ENCODE measurements at places on chromosomes 5 and 9.

DNA sequence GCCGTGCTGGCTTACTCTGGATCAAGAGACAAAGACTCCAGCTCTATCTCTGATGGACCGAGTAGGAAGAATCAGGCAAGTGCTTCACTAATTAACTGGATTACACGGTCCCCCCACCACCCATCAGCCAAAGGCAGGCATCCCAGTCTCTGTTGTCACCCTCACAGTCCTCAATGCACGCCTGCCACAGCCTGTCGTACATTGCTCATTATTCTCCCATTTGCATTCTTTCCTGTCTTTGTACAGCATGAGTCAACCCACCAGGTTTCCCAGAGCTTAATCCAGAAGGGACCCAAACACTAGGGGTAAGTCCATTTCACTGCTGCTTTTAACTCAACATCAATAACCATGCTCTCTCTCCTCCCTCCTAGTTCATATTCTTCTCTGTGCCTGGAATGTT lies 44.4 kb downstream of the PCA3 start:
- H3K36me3 ChIP-seq: no peaks in the 10 kb centered on the region
- H3K4me3 ChIP-seq: no peak overlapping the region
- H3K4me1 ChIP-seq: peaks cover 4% of the 10 kb centered on the region
- no peak for DNase-seq

- H3K4me1 ChIP-seq: peaks cover 15% of the 10 kb centered on the region
- no peak overlapping the region for H3K4me3 ChIP-seq
- H3K27me3 ChIP-seq: no peaks in the 10 kb centered on the region
- no peaks in the 10 kb centered on the region for H3K36me3 ChIP-seq
Observed at GRCh38 chr9:127078988-127079387, 43.4 kb downstream of the ANGPTL2 start.

GRCh38 chr5:115616472-115616871 lies 9.4 kb downstream of the TMED7 start:
- peaks cover 9% of the 10 kb centered on the region for H3K36me3 ChIP-seq
- H3K4me3 ChIP-seq: no peak overlapping the region
- H3K27ac ChIP-seq: no peak overlapping the region

- H3K4me3 ChIP-seq: no peak overlapping the region
- H3K4me1 ChIP-seq: peaks cover 4% of the 10 kb centered on the region
- H3K27ac ChIP-seq: no peak overlapping the region
- H3K27me3 ChIP-seq: no peaks in the 10 kb centered on the region
- no peaks in the 10 kb centered on the region for H3K36me3 ChIP-seq
Observed at GRCh38 chr9:83474631-83475030, 63.6 kb downstream of the FRMD3 start.

DNA sequence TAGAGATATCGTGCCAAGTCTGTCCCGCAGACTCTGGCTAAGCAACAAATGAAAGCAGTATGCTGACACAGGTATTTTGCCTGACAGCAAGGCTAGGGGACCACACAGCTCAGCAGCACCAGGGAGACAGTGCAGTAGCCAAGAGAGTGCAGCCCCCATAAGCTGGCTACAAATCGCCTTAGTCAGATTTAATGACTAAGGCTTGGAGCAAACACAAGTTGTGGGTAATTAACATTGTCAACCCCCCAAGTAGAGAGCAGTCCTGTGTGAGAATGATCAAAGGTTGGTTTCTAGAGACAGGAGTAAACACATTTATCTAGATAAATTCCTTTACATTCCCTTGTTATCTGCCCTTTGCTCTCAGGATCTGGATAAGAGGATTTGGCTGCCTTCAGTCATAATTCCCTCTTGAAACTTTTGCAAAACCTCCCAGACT lies 1434.5 kb upstream of the CDH6 start:
- H3K27ac ChIP-seq: no peak overlapping the region
- H3K4me3 ChIP-seq: no peak overlapping the region
- H3K36me3 ChIP-seq: no peaks in the 10 kb centered on the region

DNA sequence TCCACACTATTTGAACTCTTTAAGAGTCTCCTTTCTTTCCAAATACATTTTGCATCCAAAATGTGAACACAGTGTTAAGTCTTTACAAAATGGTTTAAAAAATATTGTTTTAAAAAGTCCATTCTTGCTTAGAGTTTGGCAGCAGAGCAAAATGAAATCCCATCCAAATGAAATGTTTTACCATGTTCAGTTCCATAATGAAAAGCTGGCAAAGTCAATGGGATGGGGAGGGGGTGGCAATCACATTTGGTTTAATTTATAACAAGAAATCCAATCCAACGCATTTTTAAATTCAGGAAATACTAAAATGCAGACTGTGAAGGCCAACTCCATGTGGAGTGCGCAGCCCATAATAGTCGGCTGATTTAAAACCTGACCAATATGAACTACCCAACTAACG lies 39.4 kb downstream of the MRPL36 start:
- DNase-seq: no peak
- no peaks in the 10 kb centered on the region for H3K27me3 ChIP-seq
- H3K27ac ChIP-seq: no peak overlapping the region
- H3K4me3 ChIP-seq: no peak overlapping the region
- H3K36me3 ChIP-seq: no peaks in the 10 kb centered on the region
- H3K4me1 ChIP-seq: peaks cover 16% of the 10 kb centered on the region

DNA sequence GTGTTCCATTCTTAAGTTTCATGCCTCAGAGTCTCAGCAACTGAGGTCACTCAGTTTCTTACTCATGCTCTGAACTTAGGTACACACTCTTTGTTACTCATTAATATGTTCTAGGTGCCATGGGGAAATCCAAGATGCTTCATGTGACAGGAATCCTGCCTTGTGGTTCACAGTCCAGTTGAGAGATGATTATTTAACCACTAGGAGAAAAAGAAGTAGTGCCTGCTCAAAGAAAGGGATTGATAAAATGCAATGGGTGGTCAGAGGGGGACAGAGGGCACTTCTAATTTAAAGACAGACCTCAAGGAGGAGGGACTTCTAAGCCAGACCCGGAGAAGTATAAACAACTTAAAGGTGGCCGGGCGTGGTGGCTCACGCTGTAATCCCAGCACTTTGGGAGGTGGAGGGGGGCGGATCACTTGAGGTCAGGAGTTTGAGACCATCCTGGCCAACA lies 69.0 kb downstream of the UGCG start:
- H3K27ac ChIP-seq: no peak overlapping the region
- no peaks in the 10 kb centered on the region for H3K36me3 ChIP-seq
- no peak for DNase-seq
- H3K4me1 ChIP-seq: no peaks in the 10 kb centered on the region

DNA sequence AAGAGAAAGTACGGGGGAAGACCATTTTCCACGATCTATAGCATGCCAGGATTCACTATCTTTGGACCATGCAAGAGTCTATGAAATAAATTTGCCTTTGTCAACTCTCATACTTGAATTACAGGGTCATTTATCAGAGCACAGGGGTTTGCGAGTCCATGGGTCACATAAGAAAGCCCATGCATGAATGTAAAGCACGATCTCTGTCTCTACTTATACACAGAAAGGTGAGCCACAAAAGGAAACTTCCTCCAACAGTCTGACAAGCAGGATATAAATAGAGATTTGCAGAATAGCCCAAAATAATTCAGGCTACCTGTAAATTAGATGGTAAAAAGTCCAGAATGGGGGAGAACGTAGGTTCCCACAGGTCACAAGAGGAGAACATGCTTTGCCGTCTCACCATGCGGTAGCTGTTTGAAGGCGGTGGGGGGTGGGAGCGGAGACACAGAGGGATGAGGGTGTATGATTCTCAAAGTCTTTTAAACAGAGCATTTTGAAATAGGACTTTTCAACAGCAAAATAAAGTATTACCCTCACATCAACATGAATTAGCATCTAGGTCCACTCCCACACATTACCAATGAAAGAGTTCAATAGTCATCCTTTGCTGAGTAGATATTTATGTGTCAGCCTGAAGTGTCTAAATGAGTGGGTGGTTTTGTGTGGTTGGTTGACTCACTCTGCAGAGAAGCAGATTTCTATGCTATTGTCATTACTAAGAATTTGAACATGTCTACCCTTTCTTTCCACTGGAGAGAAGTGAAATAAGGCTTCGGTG lies 279.7 kb downstream of the EBF1 start:
- H3K27ac ChIP-seq: no peak overlapping the region
- no peak overlapping the region for H3K4me3 ChIP-seq

Measured in neuronal stem cell (in vitro differentiated cells).